ENCODE measurements at places on chromosomes 6 and 20. TPM values are rescaled to one million over a fixed set of nuclear protein-coding genes. Genes with fewer than 3 reads are reported as not detected.

The SIRPB2 gene
- polyA plus RNA-seq, result 0.81 TPM

GRCh38 chr20:37986873-37987601 is 46.2 kb downstream of the TTI1 start:
- peak overlapping the region; percentile 13 for H3K27ac ChIP-seq
- H3K4me1 ChIP-seq, result peaks cover 67% of the 10 kb centered on the region
- H3K27me3 ChIP-seq, result no peaks in the 10 kb centered on the region

DNA sequence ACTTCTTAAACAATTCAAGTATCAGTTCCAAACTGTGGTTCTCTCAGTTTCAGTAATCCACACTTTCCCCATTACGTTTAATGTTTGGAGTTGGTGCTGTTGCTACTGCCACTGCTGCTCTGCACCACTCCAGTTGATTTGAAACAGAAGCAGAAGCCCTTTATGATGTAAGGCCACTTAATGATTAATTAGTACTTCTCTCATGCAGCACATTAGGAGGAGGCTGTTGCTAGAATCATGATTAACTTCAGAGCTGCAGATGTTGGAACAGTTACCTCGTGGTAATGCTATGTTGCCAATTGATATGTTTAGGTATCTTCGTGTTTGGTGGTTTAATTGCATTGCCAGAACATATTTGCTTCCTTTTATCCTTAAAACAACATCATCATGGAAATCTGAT is 986.2 kb upstream of the CITED2 start:
- no peaks in the 10 kb centered on the region for H3K27me3 ChIP-seq
- no peaks in the 10 kb centered on the region for H3K36me3 ChIP-seq
- H3K27ac ChIP-seq, result no peak overlapping the region
- H3K4me1 ChIP-seq, result no peaks in the 10 kb centered on the region
- no peak overlapping the region for H3K4me3 ChIP-seq

The GPX5 gene
- polyA plus RNA-seq, result not detected

DNA sequence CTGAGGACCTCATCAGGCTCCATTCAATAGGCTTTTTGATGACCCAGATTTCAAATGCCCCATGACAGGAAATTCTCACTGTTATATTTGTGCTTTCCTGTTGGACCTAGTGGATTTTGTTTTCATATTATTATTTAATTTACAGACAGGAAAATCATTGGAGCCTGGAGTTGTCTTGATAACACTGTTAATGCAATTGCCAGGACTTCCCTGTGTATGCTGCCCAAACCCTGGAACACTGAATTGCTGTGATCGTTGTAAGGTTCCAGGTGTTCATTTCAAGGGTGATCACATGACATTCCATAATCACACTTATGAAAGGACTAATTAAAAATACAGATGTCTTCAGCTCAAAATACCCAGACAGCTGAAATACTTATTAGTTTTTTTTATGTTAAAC is 783.2 kb downstream of the DHX35 start:
- H3K4me1 ChIP-seq, result no peaks in the 10 kb centered on the region
- H3K36me3 ChIP-seq, result no peaks in the 10 kb centered on the region
- no peak overlapping the region for H3K4me3 ChIP-seq
- no peak overlapping the region for H3K27ac ChIP-seq
- no peak for DNase-seq
- no peaks in the 10 kb centered on the region for H3K27me3 ChIP-seq

DNA sequence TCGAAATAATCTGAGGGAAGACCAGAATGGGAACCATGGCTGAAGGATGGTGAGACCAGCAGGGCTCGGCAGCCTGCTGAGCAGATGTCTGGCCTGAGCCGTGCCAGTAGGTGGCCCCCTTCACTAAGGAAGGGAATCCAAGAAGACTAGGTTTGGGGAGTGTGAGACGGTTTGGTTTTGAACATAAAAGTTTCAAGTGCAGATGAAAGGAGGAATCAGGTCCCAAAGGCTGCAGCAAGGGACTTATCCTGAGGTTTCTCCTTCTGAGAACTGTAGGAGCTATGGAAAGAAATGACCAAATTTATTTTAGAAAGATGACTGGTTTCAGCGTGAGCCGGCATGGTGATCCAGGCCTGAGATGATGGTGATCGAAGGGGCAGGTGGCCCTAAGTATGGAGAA is 4.6 kb upstream of the OSER1 start:
- peaks cover 4% of the 10 kb centered on the region for H3K4me1 ChIP-seq
- no peak overlapping the region for H3K4me3 ChIP-seq
- H3K27ac ChIP-seq, result no peak overlapping the region
- H3K36me3 ChIP-seq, result no peaks in the 10 kb centered on the region

DNA sequence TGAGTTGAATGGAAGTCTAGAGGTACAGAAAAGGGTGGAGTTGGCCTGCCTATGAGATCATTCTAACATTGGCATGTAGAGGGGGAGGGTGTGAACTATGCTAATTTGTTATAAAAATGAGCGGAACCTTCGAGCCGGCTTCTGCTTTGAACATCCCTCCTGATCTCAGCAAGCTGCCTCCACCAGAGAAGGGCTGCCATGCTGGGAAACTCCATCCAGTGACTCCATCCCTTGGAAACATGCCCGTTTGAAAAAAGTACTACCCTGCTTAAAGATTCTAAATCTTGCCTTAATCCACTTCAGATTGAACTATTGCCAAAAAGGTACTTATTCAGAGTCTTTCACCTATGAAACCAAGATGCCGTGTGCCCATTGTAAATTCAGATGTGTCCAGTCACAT is 43.6 kb upstream of the TMEM170B start:
- no peak for DNase-seq
- no peaks in the 10 kb centered on the region for H3K4me1 ChIP-seq
- H3K27me3 ChIP-seq, result no peaks in the 10 kb centered on the region
- H3K36me3 ChIP-seq, result no peaks in the 10 kb centered on the region
- H3K4me3 ChIP-seq, result no peak overlapping the region

The HLA-DMB gene
- polyA plus RNA-seq, result 24.8 TPM

DNA sequence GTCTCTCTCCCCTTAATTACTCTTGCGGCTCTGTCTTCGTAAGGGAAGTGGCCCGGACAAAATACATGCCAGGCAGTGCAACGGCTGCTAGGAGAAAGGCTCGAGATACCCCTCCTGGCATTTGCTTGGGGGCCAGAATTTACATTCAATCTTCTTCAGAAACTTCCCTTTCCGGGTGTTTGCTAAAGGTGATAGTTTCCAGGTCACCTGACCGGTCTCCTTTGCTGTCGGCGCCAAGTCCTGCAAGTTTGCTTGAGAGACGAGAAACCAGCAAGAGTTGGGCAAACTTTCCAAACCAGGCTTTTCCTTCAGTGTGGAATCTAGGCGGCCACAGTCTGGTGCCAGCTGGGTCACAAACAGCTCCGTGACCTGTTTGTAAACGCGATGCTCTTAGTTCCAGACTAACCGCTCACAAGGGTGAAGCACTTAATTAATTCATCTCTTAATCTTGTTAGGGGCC is 563 bp upstream of the SRSF3 start:
- peaks cover 12% of the 10 kb centered on the region for H3K36me3 ChIP-seq
- peak overlapping the region; percentile 22 for H3K4me3 ChIP-seq
- peak; percentile 79 for DNase-seq
- peaks cover 6% of the 10 kb centered on the region for H3K4me1 ChIP-seq
- H3K27me3 ChIP-seq, result no peaks in the 10 kb centered on the region

GRCh38 chr6:151147118-151147832 is 92.5 kb upstream of the AKAP12 start:
- DNase-seq, result no peak
- H3K4me3 ChIP-seq, result no peak overlapping the region
- H3K36me3 ChIP-seq, result no peaks in the 10 kb centered on the region
- no peaks in the 10 kb centered on the region for H3K4me1 ChIP-seq
- no peaks in the 10 kb centered on the region for H3K27me3 ChIP-seq

The SLC35D3 gene
- polyA plus RNA-seq, result 0.04 TPM

The MYLK4 gene
- polyA plus RNA-seq, result 0.37 TPM

The SLC44A4 gene
- polyA plus RNA-seq, result 215 TPM

The TRAPPC3L gene
- polyA plus RNA-seq, result 0.12 TPM

The LHFPL5 gene
- polyA plus RNA-seq, result 0.12 TPM

GRCh38 chr6:16760516-16761470 is at the start of gene ATXN1:
Gene ATXN1, minus strand, starts transcription at chr6:16761460.
- DNase-seq, result peak; percentile 58
- peaks cover 4% of the 10 kb centered on the region for H3K4me1 ChIP-seq
- H3K27me3 ChIP-seq, result no peaks in the 10 kb centered on the region

The SLC16A10 gene
- 0.81 TPM for polyA plus RNA-seq

DNA sequence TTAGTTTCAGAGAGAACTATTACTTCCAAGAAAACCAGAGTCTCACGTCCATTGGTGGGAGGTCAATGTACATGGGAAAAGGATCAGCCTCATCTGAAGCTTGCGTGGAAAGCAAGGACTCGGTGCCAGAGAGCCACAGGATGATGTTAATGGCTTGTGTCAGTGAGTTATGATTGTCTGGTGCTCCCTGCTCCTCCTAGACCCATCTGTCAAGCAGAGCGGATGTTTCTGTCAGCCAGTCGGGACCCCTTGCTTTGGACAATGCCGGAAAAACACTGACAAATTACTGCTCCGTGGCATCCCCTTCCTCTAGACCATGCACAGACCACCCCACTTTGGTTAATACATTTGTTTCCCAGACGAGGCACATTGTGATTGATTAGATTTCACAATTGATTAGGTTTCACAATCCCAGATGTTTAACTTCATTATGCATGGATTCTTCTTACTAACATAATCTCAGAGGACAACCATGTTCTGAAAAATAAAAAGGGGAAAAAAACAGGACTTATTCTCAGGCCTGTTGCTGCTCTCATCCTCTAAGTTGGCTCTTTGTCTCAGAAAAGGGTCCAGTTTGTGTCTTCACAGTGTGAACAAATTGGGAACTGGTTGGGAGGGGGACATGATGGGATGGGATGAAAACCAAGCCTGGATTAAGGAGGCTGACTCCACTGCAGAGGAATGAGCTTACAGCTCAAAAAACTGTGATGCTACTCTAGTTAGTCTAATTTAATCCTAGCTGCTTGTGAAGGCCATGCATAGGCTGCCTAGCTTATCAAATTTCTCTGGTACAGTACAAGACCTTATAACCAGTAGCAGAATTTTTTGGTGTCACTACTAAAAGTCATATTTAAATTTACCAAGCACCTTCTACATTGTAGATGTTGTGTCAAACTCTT is 51.9 kb downstream of the UNC5CL start:
- H3K4me1 ChIP-seq, result peaks cover 9% of the 10 kb centered on the region
- DNase-seq, result no peak
- H3K27ac ChIP-seq, result no peak overlapping the region
- no peak overlapping the region for H3K4me3 ChIP-seq
- H3K36me3 ChIP-seq, result no peaks in the 10 kb centered on the region

Measured in small intestine (tissue), 16 donors.